ENCODE measurements at places on chromosomes 13 and 19.

- no peak for DNase-seq
Measured at GRCh38 chr13:40143559-40143958, 488.1 kb downstream of the COG6 start.

DNA sequence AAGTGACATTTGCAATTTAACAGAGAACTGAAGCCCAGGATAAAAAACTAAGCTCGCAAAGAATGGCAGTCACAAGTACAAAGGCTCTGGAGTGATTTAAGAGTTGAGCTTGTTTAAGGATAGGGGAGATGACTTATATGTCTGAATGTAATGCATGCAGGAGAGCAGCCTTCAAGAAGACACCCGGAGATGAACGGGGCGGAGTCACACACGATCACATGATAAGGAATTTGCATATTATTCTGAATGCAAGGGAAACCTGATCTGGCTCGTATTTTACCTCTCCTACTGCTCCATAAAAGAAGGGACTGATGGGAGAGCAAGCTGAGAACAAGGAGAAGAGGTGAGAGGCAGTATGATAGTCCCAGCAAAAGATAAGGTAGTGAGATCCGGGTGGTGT lies 12.9 kb downstream of the TBC1D4 start:
- DNase-seq = no peak

GRCh38 chr13:102192858-102193257 lies 209.0 kb downstream of the FGF14 start:
- no peak for DNase-seq

GRCh38 chr19:45395821-45396617 lies 8.8 kb downstream of the PPP1R13L start:
- DNase-seq = no peak

- peak; percentile 44 for DNase-seq
Measured at GRCh38 chr13:72643311-72643989, 84.0 kb downstream of the MZT1 start.

DNA sequence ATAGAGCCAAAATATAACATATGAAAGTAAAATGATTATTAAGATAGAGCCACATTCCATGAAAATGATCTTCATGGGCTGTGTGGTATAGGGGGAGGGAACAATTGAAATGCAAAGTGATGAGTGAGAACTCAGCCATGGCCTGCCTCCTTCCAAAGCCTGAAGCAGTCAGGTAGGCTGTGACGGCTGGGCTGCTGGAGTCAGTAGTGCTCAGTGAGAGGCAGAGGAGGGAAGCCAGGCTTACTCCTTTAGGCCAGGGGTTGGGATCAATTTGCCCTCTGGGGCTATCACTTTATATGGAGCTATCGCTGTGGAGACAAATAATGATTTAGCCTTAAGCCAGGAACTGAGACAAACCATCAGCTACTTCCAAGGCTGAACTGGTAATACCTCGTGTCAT lies 654.9 kb downstream of the FGF9 start:
- no peak for DNase-seq

- no peak for DNase-seq
Measured at GRCh38 chr13:65911546-65912193, 1318.5 kb downstream of the PCDH9 start.

- no peak for DNase-seq
Measured at GRCh38 chr19:55637534-55637933, 3.3 kb upstream of the ZNF580 start.

DNA sequence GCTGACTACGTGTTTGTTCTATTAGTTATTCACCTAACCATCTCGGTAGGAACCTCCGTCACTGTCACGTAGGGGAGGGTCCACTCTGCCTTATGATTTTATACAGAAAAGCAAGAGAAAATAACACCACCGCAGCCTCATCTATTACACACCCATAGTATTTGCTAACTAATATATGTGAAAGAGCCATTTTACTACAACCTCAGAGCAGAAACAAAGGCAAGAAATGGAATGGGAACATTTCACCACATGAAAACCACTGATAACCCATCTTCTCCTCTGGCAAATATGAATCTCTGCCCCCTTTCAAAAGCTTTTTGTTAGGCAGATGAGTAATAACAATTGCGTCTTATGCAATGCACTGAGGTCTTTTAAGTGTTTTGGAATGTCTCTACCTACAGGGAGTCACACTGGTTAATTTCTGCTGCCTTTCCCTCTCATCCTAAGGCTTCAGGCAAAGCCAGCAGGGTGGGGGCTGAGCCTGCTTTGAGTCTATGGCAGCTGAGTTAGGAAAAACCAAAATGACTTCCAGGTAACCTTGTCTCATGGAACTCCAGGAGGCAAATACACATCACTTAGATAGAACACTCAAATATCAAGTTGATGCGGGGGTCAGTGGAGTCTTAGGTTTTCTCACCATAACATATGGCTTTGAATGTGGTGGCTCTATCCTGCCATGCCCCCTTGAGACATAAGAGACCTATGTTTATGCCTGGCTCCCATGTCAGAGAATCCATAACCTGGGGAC lies 15.0 kb downstream of the TSHZ3 start:
- peak; percentile 74 for DNase-seq

GRCh38 chr13:22648320-22648801 lies 532.4 kb upstream of the SGCG start:
- DNase-seq = no peak

DNA sequence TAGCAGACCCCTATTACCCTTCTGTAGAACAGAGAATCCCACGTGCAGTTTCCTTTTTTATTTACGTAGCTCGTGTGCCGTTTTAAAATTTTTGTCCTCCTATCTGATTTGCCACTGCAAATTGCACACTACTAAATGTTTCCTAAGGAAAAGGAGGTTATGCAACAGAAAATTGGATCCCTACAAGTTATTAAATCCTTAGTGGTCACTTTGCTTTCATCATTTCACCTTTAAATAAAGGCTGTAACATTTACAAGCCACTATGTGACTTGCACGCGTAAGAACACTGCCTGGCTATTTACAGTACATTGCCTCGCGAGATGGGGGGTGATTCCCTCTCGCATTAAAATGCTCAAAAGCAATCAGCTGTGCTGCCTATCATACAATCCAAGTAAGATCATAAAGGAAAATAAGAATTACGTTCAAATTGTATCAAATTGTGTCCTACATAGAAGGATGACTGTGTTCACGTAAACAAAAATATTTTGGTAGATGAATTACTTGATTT lies 525.6 kb downstream of the SUCLA2 start:
- no peak for DNase-seq

DNA sequence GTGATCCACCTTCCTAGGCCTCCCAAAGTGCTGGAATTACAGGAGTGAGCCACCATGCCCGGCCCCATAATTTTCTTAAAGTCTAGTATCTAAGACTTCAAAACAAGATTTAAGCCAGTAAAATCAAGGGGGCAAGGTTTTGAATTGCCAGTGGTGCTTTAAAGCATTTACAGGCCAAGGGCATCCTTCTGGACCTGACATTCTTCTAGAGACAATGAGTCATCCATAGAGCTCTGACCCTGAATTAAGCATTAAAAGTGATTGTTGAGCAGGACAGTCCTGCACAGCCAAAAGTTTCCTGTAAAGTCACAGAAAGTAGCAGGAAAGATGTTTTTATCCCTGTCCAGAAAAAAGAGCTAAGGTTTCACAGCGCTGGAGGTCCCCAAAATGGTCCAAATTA lies 50.9 kb upstream of the ATP12A start:
- no peak for DNase-seq

- DNase-seq = no peak
Measured at GRCh38 chr19:29366757-29367156, 153.8 kb upstream of the UQCRFS1 start.

DNA sequence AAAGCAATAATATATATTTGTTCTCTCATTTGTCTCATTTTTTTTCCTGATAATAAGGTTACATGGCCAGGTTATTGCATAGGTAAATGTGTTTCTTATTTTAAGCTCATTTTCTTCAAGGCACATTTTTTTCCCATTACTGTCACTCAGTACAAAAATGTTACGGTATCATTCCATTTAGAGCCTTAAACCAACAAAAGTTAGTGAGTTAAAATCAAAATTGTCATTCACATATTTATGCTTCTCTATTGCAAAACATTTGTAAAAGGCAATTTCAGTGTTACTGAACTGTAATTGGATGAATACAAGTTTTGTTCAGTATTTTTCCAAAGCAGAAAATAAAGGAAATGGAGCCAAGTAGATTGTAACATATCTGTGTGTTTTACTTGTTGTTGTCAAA lies 117.6 kb upstream of the MAB21L1 start:
- DNase-seq = no peak

- DNase-seq = no peak
Measured at GRCh38 chr13:29882076-29882475, 31.7 kb upstream of the UBL3 start.

DNA sequence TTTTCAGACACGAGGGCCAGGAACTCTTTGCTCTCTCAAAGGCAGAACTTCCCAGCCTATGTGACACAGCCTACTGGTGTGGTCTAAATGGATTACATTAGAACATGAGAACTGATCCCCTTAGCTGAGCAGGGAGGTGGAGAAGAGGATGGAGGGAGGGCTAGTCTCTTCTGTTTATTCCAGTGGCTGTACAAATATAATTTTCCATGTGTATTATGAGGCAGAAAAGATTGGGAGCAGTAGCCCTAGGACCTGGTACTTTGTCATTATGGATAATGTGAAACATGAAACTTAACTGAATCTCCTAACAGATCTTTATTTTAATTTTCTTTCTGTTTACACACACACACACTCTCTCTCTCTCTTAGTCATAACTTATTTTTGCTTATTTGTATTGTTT lies 82.1 kb downstream of the WDFY2 start:
- no peak for DNase-seq

DNA sequence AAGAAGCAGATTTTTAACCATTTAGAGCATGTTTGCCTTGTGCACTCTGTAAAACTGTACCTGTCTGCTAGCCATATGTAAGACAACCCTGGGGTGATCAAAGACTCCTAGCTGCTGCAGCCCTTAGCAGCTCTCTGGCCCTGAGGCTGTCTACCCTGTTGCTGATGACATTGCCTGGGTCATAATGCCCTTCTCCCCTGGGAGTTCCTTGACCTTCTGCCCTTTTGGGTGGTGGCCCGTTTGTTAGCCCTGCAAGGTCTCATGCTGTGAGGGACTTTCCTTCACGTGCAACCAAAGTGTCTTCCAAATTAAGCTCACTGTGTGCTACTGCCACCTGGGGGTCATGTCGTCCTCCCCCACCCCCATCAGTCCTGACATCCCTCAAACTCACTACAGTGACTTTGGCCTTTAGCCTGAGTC lies 7.4 kb downstream of the GPC6 start:
- no peak for DNase-seq

DNA sequence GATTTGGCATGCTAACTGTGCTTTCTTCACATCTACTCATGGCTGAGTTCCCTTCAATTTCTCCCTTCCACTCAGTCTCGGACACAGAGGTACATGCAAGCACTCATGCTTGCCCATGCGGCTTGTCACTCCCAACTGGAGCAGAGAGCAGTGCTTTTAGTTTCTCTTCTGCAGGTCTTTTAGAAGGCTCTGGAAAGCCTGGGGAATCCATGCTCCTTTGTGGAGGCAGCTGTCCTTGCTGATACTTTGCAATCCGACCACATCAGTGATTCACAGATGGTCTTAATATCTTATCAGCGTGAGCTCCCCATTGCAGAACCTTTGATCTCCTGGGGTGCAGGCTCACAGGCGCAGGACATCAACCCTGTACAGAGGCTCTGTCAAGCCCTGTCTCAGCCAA lies 203.9 kb downstream of the COL4A1 start:
- no peak for DNase-seq

GRCh38 chr13:101325423-101325822 lies 90.9 kb downstream of the NALCN start:
- no peak for DNase-seq

DNA sequence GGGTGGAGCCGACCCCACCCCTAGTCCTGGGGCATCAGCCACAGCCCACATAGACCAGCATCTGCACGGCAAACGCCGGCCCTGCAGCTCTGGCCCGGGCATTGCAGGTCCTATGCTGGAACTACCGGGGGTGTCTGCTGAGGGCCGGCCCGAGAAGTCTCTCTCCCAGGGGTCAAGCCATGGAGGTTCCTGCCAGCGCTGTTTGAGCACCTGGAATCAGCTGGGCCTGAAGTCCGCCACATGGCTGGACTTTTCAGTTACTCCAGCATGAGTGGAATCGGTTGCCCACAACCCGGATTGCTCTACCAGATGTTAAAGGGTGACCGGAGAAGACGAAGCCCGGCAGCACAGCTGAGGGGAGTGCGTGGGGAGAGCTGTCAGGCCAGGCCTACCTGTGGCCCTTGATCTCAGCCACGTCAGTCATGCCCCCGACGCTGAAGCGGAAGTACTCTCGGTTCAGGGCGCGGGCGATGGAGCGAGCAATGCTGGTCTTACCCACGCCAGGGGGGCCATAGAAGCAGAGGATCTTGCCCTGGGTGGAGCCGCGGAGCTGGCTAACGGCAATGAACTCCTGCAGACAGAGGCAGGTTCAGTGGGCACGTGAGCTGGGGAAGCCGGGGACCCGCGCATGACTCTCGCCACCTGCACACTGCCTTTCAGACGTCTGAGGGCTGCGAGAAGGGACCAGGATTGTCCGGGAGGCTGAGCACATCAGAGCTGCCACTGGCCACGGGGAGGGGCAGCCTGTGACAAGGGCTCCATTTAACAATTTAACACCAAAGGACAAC lies 8.7 kb downstream of the RPL36 start:
- no peak for DNase-seq

GRCh38 chr19:55578031-55578760 lies 2.5 kb downstream of the ZNF579 start:
- no peak for DNase-seq

GRCh38 chr13:79703772-79704171 lies 222.8 kb downstream of the NDFIP2 start:
- no peak for DNase-seq

DNA sequence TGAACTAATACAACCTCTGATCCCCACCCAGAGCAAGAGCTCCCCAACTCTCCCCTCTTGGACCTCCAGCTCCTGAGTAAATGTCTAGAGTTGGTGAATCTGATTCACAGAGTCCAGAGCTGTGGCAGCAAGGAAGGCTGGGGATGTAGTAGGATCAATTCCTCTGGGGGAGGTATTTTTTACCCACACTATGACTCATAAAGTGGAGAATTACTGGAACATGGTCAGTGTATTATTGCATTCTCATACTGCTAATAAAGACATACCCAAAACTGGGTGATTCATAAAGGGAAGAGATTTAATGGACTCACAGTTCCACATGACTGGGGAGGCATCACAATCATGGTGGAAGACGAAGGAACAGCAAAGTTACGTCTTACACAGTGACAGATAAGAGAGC lies 496.7 kb downstream of the EFNB2 start:
- peak; percentile 90 for DNase-seq

DNA sequence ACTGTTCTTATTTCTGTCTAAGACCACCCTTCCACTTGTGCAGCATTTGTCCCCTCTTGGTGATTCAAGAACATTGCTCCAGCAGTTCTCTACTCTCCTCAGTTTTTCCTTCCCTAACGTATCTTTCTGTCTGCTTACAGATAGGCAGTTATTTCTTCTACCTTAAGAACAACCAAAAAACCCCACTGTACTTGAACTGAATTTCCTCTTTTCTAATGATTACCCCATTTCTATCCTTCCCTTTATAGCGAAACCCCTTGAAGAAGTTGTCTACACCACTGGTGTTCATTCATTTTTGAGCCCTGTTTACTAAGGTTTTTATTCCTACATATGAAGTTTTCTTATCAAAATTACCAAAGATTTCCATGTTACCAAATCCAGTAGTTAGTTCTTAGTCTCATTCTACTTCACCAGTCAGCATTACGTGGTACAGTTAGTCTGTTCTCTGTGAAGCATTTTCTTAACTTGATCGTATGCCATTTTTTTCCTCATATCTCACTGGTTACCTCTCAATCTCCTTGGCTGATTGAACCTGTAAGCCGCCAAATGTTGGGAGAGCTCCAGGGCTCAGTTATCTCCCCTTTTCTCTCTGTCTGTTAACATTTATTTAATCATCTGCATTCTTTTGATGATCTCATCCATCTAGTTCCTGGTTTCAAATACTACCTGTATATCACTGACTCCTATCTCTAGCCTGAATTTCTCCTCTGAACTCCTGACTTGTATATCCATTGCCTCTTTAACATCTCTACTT lies 9.0 kb downstream of the LSM14A start:
- no peak for DNase-seq
